ENCODE measurements at places on chromosomes 4 and X.

DNA sequence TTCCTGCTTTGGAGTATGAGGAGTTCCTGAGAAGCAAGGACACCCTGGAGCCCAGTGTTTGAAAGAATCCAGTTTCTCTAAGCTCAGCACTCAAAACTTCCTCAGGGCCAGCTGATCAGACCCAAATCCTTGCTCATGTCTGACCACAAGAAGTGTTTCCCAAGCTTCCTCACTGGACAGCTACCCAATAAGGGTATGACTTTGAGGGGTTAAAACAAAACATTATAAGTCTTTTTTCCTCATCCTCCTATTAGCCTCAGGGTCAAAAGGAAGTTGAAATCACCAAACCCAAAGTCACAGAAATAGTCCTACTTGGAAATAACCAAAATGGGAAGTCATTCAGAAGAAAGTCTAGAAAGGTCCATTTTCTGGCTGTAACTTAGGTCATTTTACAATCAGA, 13.7 kb downstream of the ZBTB33 start:
- DNase-seq = no peak

GRCh38 chr4:90542216-90542615, 415.0 kb downstream of the CCSER1 start:
- DNase-seq = no peak

DNA sequence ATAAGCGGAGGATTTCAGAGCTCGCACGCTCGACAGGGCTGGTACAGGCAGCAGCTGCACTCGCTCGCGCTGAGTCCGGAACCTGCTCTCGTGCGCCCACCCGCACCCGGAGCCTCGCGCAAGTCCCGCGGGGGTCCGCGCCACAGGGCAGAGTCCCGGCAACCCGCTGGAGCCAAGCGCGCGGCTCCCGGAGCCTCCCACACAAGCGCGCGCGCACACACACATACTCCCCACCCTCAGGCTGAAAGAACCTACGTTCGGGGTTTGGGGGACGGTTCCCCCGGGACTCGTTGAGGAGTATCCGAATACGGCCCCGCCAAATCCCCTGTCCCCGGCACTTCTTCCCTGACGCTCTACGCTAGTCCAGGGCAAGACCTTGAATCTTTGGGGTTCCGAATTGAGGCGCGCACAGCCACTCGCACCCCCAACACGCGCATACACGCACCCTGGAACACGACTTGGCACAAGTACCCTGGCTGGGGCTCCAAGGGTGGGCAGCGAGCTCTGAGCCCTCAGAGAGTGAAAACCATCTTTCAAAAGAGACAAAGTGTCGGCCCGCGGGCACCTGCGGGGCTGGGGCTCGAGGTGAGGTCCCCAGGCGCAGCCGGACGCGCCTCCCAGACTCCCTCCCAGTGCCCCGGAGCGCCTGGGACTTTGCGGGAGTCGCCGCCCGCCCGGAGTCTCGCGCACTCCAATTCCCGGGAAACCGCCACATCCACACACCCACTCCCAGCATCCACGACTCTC, 952 bp downstream of the ANOS1 start:
- no peak for DNase-seq

- DNase-seq = no peak
These were observed 15.6 kb downstream of the PPP2R3B start for GRCh38 chrX:370963-371745.

DNA sequence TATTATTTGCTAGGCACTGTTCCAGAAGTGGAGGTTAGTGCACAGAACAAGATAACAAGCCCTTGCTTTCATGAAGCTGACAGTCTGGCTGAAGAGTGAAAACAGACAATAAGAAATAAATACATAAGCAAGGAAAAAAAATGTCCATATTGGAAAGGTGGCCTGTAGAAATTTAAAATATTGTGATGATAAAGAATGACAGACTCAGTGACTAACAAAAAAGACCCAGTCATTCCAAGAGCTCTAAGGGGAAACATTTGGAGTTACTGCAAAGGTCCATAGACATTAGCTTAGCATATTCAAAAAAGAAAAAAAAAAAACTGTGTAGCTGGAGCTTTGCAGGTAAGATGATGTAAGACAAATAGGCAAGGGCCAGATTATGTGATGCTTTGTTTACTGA, 1.0 kb upstream of the ANTXR2 start:
- DNase-seq = no peak

DNA sequence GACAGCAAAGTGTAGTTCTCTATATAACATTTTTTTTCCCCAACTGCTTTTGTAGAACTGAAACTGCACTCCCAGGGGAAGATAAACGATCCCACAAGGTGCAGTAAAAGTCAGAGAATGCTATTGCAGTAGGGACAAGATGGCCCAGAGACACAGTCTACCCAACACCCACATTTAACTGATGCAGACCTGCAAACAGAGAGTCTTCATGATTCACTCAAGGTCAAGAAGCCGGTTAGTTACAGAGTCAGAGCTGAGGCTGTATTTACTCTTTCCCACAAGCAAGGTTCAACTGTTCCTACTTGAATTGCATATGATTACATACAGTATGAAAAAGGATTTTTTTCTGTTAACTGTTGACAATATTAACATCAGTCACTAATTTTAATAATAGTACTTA, 654.6 kb downstream of the IL1RAPL1 start:
- DNase-seq = no peak

DNA sequence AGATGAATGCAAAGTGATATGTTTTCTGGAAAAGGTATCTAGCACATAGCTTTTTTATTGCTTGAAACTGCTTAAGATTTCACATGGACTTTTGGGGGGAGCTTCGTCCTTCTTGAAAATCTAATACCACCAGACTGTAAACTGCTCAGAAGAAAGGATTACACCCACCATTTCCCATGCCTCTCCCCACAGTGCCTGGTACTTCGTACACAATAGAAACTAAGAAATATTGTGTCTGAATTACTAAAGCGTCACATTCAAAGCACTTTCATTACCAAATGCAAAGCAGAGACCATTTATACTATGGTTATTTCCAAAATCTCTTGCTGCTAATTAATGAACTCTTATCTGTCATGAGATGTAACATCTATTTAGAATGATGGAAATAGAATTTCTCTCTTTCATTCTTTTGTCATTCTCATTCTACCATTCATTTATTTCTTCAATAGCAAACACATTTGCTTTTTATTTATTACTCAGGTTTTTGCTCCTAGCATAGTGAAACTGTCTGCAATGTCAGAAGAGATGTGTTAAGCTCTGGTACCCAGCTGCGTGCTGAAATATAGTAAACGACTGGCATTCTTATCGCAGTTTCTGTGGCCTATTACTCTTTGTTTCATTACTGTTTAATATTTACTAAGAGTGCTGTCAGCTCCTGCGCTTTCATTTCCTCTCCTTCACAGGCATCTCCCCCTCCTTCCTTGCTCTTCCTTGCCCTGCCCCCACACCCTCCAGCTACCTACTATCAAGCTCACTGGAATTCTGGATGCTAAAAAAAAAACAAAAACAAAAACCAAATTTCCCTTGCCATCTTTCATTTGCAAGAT, 51.4 kb upstream of the RAPGEF2 start:
- DNase-seq = no peak

DNA sequence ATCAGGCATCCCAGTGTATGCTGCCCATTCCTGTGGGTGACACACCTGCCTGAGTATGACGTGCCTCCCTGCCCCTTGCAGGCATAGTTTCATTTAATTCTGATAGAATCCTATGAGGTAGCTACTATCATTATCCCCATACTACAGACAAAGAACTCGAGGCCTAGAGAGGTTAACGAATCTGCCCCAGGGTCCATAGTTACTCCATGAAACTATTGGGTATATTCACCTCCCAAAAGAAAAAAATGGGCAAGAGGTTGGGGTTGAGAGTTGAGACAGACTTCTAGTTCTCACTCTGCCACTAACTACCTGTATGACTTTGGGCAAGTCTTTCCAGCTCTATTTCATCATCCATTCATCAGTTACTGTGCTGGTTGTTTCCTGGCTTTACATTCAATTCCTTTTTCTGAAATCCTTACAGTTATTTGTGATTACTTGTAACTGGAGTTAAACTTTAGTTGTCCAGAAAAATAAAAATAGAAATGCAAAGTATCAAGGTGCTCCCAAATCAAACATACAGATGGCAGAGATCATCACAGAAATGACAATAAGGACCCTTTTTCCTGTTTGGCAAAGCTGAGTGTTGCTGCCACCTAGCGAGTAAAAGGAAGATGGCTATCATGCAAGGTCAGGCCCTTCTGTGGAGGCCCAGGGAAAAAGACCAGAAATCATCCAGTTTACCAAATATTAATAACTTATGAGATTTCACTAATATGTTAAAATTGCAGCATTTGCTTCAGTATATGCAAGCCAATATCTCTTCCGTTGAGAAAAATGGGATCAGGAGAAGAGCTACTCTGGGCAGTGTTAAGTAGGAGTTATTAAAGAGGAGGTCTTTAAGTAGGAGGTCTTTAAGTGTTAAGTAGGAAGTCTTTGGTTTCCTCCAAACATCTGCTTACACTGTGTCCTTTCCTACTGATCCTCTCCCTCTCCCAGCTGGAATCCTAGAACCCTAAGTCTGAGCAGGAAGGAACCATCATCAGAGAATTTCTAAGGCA, 17.1 kb upstream of the MAP7D3 start:
- DNase-seq = peak; percentile 9

DNA sequence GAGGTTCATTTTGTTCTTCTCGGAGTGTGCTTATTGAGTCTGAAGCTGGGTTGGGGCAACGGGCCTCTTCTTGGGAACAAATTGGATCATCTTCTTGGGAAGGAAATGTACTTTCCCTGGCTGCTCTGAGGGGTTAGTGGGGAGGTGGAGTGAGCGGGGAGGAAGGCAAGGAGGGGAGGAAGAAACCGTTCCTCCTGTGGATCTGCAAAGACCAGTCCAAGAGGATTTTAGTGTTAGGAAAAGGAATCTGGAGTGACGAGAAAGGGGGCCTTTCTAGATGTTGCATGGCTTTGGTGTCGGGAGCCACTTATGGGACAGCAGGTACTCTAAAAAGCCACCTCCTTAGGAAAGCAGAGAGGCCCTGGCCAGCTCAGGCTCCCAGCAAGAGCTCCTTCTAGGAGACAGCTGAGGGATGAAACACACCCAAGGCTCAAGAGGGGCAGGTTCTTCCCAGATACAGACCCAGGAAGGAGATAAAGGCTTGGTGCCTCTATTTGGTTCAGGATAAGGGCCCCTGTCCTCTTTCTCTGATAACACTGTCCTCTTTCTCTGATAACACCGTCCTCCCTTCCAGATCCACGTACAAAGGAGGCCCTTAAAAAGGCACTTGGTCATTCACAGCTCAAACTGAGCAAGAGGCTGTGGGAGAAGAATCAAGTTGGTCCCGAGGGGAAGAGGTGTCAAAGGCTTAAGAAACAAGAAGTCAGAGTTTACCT, 451 bp downstream of the SOD3 start:
- no peak for DNase-seq

Data from CD4-positive, alpha-beta T cell (primary cell).